LoVo (cell line): ENCODE measurements at places on chromosomes 7 and 10.

DNA sequence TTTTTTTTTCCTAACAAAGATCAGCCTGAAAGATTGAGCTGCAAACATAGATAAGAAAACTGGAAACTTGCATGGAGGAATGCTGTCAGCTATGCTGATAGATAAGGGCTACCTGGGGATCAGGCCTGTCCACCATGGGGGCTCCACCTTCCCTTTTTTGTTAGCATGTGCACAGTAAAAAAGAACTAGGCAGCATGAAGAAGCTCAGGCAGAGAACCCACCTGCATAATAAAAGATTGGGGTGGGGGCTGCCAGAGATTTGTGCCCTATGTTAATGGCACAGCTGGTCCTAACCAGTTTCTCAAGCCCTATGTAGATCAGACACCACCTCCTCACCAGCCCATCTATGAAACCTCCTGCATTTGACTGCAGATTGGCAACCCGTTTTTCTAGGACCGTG is 45.4 kb upstream of the CACNB2 start:
- no peak for DNase-seq

DNA sequence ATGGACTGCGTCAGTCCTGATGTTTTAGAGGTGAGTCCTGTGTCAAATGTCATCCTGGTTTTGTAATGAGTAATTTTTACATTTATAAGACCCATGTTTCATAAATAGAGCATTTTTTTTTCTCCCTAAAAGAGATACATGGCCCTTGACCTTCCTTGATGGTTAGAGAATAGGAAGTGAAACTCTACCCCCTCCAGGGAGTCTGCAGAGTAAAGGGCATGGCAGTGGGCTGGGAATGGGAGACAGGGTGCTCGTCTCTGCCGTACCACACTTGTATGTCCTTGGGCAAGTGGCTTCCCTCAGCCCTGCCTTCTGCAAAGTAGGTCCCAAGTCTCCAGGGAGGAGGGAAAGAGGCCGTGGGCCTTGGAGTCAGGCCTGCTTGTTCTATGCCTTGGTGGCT is 63.9 kb downstream of the WDFY4 start:
- no peak for DNase-seq

DNA sequence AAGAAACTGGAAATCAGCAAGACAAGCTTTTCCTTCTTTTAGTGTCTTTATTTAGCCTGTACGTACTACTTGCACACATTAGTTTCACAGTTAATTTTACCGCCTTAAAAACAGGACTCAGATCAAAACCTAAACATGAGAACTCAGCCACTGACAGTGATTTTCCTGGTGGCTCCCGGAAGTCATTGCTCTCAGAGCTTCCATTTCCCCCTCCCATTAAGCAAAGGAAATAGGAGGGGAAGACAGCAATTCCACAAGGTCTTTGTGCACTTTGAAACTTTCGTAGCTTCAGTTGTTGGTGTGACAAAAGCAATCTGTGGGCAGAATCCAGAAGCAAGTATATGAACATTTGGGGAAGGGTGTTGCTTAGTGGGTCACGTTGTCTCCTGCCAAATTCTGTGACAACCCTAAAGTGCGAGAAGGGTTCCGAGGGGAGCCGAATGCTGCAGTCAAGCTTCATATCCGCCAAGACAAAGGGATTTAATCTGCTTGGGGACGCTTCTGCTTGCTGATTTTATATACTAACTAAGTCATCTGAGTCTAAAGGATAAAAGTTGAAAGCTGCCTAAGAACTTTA is 30.4 kb downstream of the FAM53B start:
- DNase-seq: no peak

- DNase-seq: no peak
Measured at GRCh38 chr10:124484661-124485060, 23.0 kb downstream of the LHPP start.

DNA sequence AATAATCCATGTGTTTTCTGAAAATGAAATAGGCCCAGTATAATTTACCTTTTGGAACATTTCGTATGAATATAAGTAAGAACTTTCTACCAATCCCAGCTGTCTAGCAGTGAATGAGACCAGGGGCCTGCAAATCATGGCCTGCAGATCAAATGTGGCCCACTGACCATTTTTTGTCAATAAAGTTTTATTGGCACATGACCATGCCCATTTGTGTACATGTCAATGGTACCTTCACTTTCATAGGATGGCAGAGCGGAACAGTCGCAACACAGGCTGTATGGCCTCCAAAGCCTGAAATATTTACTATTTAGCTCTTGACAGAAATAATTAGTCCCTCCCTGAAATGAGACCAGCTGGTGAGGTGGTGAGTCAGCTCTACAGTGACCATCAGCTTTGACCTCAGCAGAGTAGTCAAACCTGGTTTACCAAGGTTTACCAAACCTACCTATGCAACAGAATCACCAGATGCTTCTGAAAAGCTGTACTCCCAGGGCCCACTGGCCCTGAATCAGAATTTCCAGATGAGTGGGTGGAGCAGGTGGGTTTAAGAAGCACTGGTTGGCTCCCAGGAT is 13.8 kb upstream of the C10orf90 start:
- DNase-seq: no peak

DNA sequence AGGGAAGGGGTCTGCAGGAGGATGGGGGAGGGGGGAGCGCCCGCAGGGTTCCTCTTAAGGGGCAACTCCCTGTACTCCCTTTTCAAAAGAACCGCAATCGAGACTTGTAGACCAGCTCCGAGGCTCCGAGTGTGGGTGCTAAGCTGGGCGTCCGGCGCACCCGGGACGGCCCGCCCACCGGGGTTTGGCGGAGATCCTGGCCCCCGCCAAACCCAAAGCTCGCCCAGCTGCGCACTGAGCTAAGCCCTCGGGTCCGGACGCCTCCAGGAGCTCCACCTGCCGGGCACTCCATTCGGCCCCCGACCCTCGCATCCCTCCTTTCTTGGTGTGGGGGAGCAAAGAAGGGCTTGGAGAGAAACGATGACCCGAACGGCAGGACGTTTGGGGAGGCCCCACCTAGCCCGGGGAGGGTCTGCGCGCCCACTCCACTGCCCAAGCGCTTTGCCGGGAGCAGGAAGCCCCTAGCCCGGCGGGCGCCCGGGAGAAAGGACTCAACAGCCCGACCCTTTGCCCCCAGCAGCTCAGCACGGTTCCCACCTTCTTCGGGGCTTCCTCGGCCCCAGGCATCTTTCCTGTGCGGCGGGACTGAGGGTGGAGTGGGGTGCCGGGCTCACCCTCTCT is 651 bp downstream of the AFAP1L2 start:
- peak; percentile 21 for DNase-seq
